ENCODE measurements at places on chromosomes 1 and 21.
A peak's percentile ranks its signal among the peaks of the same experiment; 100 is the strongest.

DNA sequence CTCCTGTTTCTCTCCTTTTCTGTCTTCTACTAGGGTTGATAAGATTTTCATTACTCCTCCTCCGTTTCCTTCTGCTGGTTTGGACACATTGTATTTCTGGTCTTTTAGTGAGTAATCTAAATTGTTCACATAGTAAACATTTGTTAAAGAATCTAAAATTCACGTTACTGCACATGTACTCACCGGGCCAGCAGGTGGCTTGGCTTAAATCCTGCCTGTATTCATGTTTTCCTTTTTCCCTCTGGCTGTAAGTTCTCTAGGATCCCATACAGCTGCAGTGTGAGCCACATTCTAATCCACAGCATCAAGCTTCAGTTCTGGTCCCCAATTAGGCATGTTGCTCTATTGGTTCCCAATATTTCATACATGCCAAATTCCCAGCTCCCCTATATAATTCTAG, 958.3 kb downstream of the ADGRL2 start:
- DNase-seq: peak; percentile 33

DNA sequence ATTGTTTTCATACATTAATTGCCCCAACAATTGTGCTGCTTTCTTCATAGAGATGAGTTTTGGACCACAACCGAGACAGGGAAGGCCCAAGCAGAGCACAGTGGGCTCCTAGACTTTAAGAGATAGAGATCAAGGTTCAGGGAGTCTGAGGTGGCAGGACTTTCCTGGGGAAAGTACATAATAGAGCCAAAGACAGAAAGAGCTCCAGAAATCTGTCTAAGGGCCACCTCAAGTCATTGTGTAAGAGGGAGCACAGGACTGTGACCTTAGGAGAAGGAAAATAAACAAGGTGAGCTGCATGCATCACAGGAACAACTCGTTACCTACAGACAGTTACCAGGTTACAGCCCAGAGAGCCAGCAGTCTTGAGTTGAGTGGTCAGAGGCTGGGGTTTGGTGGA, 41.3 kb upstream of the CR2 start:
- DNase-seq: no peak

DNA sequence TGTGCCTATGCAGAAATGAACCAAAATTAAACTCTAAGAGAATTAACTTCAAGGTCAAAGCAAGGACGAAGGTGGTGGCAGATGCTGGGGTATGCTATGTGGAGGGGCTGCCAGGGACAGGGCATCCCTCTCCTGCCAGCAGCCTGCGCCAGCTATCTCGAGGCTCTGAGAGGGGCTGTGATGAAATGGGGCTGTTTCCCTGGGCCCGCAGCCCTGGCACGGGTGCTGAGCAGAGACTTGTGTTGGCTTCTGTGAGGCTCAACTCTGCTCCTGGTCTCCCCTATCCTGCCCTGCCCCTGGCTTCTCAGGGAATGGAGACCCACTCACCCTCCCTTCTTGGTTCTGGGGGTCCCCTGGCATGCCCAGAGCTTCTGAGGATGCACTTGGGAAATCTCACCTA, 41.9 kb upstream of the TIAM1 start:
- DNase-seq: no peak

DNA sequence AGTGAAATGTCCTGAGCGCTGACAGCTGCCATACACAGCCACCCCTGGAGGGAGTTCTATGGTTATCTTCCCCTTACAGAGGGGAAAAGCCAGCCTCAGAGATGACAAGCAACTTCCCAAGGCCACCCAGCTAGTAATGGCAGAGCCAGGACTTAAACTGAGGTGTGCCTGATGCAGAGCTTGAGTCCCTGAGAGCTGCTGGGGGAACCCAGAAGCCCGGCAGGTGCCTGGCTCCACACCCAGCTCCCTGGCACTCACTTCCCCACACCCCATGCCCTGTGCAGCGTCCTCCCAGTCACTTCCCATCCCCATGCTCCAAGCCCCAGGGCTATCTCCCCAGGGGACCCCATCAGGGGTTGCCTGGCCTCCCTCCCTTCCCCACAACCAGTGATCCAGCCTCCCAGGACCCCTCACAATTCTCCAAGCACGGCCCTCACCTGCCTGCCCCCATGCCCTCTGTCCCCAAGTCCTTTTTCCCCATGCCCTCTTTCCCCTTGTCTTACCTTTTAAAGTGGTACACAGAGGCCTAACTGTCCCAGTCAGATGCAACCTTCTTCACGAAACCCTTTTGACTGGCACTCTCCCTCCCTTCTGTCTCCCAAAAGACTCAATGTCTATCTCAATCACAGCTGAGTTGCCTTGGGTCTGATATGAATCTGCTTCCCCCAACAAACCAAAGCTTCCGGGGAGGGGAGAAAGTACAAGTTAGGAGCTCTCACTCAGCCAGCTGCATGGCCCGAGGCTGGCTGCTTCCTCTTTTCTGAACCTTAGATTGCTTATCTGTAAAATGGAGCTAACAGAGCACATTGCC, 39.8 kb upstream of the LRP8 start:
- no peak for DNase-seq

GRCh38 chr1:201471772-201472171, 2.8 kb upstream of the PHLDA3 start:
- DNase-seq: no peak

GRCh38 chr1:21589618-21590017, 79.5 kb downstream of the RAP1GAP start:
- no peak for DNase-seq

- DNase-seq: no peak
Observed at GRCh38 chr1:148333875-148334338, 149.2 kb downstream of the PPIAL4G start.

DNA sequence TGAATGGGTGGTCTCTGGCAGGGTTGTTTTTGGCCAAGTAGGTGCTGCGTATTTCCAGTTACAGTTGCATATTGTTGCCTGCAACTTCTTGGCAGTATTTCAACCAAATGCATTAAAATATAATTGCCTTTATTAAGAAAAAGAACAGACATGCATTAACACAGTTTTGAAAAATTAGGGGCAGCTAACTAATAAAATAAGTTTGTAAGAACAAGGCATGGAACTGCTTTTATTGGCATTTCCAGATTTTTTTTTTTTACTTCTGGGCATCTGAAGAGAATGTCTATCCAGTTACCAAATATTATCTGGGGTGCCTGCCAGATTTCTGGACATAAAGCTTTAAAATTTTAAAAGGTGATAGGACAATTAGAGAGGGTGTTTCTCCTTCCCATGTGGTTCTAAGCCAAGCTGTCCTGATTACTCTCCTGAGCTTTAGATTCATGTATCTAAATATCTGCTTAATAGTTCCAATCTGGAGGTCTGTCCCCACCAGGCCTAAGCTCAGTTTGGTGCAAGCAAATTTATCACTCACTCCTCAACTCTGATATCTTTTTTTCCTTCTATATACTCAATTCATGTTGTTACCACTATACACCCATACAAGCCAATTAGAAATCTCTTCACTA, 553.3 kb upstream of the USP24 start:
- DNase-seq: no peak

GRCh38 chr21:46078322-46078977, 19.5 kb upstream of the COL6A2 start:
- no peak for DNase-seq

DNA sequence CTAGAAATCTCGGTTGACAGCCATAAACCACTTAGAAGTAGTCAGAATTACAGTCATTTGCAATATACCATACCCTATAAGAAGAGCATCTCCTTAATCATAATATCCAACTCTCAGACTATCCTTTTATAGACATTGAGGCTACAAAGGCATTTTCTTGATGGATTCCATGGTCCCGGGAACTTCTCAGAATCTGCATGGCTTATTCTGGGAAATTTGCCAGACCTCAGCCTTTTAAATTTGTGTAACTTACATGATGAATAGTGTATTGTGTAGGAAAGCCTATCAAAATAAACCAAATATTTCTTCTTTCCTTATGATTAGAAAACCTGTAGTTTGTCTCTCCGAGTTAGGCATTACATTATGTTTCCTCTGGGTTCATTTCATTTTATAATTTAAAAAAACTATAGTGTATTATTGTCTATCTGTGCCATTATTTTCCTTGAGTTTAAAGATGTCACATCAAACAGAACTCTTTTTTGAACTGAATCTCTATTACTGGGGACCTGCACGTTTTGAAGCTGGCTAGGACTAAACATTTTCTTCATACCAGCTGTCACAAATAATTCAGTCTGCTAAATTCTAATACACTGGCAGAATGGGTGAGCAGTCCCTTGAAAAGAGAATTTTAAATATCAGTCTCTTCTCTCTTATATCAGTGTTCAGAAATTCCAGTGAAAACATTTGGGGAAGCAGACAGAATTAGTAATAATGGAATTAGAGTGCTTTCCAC, 102.9 kb downstream of the GABPA start:
- no peak for DNase-seq

GRCh38 chr1:45037456-45037855, 25.4 kb downstream of the UROD start:
- DNase-seq: no peak

- DNase-seq: peak; percentile 34
Observed at GRCh38 chr1:212315907-212316306, 30.7 kb downstream of the PPP2R5A start.

GRCh38 chr1:179952186-179952585, 2.4 kb upstream of the CEP350 start:
- no peak for DNase-seq

DNA sequence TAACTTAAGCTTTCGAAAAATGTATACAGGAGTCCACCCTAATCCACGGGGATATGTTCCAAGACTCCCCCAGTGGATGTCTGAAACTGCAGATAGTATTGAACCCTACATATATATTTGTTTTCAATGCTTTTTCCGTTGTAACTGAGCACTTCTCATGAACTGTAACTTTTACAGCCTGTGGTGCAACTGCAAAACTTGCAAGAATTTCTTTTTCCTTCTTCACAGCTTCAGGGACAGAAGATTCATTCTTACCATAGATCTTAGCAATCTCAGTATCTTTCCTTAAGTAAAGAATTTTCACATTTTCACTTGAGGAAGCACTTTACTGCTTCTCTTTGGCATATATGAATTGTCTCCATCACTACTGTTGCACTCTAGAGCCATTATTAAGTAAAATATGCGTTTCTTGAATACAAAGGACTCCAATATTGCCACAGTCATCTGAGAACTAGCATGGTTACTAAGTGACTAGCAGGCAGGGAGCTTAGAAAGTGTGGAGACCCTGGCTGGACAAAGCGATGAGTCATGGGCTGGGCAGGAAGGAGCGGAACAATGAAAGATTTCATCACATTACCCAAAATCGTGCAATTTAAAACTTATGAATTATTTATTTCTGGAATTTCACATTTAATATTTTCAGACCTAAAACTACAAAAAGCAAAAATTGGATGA, 14.1 kb downstream of the DPYD start:
- DNase-seq: no peak

DNA sequence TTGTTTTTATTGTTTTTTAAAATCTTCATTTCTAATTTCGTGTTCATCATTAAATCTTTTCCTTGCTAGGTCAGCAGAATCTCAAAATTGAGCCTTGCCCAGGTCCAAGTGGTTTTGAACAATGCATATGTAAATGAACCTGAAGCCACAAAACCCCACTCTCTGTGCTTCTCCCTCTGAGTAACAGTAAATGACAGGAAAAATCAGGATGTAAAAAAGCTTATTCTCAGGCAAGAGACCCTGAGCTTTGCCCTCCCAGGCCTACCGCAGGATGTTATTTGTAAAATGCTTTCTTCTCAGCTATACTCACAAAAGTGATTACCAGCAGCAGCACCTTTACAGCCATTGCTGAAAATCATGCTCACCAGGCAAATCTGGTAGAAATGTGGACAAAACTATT, 47.6 kb downstream of the TYW3 start:
- peak; percentile 4 for DNase-seq

DNA sequence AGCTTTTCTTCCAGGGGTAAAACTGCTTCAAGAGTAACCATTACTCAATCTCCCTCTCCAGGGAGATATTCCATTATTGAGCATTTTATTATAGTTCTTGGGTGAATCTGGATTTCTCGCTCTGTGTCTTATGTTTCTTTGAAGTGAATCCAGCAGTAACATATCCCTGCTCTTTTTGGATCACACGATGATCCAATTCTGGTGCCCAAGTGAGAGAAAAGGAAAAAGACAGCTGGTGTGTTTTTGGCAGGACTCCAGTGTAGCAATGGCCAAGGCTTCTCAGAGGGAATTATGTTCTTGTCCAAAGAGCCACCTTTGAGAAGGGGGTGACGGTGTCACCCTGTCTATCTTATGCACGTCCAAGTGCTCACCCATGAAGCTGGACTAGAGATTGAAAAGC, 140.3 kb upstream of the ERRFI1 start:
- no peak for DNase-seq

DNA sequence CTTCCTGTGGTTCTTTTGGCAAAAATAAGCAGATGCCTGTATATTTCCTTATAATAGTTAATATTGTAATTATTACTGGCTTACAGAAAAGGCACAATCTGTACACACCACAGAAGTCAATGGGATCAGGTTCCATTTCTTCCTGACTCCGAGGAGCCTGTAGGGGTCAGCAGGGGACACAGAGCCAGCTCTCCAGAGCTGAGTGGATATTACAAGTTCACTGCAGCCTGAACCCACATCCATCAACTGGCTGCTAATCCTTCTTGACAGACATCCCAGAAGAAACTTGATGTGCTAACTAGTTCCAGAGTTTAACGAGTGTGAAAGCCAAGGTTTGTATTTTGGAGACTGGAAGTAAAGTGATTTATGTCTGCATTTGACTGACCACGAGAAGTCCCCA, 203.8 kb downstream of the LMX1A start:
- DNase-seq: peak; percentile 59

DNA sequence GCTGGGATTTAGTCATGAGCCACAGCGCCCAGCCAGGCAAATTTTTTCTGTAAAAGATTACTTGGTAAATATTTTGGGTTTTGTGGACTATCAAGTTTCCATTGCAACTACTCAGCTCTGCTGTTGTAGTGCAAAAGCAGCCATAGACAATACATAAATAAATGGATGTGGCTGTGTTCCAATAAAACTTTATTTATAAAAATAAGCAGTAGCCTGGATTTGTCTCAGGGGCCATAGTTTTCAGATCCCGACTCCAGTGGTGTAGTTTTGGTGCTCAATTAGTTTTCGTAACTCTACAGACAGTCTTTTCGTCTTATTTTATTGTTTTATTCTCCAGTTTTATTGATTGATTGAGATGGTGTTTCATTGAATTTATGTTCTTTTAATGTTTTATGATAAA, 80.1 kb upstream of the IVNS1ABP start:
- DNase-seq: no peak

Data from neural progenitor cell (in vitro differentiated cells).